ENCODE measurements at places on chromosomes 4 and X.
A peak's percentile ranks its signal among the peaks of the same experiment; 100 is the strongest.

DNA sequence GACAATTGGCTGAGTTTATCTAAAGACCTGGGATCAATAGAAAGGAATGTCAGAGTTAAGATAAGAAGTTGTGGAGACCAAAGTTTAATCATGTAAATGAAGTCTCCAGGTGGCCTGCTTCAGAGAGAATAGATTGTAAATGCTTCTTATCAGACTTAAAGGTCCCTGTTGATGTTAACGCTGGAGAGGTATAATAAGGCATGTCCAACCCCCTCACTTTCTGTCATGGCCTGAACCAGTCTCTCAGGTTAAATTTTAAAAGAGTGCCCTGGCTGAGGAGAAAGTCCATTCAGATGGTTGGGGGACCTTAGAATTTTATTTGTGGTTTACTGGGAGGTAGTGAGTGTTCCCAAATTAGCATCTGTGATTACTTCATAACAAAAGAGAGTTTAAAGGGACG is 86.7 kb downstream of the AKAP4 start:
- DNase-seq = no peak

DNA sequence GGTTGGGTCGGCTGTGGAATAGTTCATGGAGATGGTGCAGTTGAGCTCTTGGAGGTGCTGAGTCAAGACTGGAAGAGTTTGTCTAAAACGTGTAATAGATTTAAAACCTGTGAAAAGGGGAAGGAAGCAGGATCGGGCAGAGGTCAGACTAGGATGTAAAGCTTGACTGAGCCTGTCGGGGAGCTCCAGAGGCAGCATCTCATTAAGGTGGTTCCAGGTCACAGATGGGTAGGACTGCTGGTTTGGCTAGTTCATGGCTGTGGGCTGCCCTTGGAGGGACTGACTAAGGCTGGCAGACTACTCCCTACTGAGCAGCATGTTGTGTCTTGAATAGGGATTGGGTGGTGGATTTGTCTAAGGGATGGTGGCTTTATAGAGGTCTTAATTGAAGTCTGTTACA is 28.4 kb upstream of the WDR1 start:
- DNase-seq = no peak

GRCh38 chr4:158527516-158527915 is 5.8 kb downstream of the RXFP1 start:
- DNase-seq = no peak

- DNase-seq = peak; percentile 4
Observed at GRCh38 chrX:133921764-133922389, 63.5 kb downstream of the GPC3 start.

DNA sequence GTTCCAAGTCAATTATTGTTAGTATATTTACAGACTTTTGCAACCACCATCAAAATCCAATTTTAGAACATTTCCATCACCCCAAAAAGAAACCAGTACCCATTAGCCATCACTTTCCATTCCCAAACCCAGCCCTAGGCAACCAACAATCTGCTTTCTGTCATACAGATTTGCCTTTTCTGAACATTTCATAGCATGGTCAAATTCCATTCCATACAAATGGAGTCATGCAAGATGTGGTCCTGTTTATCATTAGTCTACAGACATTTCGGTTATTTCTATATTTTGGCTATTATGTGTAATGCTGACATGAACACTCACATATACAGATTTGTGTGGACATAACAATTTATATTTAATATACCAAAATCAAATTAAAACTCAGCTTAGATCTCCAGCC is 508.7 kb downstream of the ZNF674 start:
- no peak for DNase-seq

DNA sequence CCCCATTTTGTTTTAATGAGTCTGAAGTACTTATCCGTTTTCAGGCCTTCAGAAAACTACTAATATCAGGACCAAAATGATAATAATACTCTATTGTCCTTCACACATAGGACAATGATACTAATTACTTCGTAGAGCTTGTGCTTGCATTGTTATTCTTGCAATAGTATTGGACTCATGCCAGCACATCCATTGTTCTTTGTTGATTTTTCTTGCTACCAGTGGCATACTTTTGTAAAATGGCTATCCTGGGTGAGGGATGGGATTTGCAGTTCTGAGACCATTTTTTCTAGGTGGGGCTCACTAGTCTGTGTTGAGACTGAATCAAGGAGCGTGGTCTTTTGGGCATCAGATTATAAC is 195.3 kb downstream of the MAML3 start:
- DNase-seq = no peak

DNA sequence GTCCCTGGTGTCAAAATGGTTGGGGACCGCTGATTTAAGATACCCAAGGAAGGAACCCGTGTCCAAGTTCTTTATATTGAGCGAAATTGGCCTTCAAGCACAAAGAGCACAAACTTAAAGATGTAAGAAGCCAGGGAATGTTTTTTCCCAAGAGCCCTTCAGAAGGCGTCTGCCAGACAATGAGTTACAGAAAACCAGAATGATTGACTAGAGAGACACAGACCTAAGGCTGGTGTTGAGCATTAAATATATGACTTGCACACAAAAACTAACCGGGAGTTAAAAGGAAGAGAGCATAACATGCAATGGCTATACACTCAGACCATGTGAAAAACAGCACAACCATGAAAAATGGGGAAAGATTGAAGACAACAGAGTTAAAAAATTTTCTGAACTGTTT is 157.5 kb upstream of the FAM9B start:
- DNase-seq = no peak

DNA sequence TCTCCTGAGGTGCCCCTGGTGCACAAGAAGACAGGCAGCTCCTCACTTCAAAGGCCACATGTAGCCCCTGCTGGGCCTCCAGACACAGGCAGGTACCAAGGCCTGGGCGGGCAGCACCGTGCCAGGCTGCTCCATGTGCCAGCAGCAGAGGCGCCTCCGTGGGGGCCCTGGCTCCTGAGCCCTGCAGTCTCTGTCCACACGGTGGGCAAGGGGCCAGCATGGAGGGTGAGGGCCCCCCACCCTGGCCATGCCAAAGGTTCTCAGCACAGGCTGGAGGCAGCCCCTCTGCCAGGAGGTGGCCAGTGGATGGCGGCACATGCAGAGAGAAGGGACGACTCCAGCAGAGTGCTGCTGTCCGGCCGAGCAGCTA is 72.6 kb downstream of the FAM53A start:
- DNase-seq = no peak
